Nephron progenitor cell (in vitro differentiated cells): ENCODE measurements at places on chromosomes 11 and 22.

GRCh38 chr11:105132716-105133511 is 6.7 kb downstream of the CARD18 start:
- no peak for DNase-seq

DNA sequence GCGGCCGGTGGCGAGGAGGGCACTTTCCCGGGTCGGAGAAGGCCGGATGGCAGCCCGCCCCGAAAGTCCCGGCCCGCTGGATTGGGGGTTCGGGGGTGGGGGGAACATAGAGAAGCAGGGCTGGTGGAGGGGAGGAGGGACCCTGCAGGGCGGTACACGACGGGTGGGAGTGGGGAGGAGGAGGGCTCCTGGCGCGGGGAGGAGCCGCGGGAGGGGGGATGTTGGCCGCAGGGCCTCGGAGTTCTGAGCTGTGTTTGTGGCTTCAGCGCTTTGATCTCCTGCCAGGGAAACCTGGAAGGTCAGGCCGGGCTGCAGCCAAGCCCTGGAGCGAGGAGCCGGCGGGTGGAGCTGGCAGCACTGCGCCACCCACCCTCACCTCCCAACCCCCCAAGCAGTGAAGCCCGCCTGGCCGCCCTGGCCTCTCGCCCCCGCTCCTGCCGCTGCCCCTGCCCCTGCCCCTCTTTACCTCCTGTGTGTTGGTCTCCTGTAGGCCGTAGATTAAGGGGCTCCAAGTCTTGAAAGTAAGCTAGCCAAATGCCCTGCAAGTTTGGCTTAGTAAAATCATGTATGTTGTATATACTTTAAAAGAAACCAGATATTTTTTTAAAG is 30.9 kb downstream of the C22orf31 start:
- peak; percentile 74 for DNase-seq

GRCh38 chr11:130776061-130776419 is 140.2 kb downstream of the SNX19 start:
- no peak for DNase-seq

DNA sequence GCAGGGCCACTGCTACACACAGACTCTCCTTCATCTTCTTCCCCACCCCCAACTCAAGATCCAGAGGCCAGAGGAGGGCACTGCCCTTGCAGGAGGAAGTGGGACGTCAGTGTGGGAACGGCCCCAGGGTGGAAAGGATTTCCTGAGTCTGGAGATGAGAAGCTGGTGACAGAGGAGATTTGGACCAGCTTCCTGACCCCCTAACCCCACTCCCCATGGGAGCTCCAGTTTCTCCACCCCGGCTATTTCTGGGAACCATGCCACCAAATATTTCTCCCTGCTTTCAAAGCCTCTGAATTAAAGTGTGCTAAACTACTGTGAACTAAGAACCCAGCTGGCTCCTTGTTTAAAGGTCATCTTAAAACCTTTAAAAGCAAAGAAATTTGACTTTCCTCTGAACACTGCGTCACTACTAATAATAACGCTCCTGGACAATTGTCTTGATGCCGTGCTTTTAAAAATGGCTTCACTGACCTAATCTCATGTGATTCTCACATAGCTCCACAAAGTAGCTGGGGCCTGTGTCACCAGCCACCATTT is 46.6 kb downstream of the CWC15 start:
- peak; percentile 32 for DNase-seq

- DNase-seq = peak; percentile 6
These were observed 388.2 kb downstream of the KCNA4 start for GRCh38 chr11:29628609-29629008.

GRCh38 chr11:93031386-93031785 is 61.9 kb downstream of the MTNR1B start:
- no peak for DNase-seq

GRCh38 chr11:67301951-67302516 is 1.3 kb upstream of the SSH3 start:
- DNase-seq = peak; percentile 68
